ENCODE measurements at places on chromosomes 7 and 10.

DNA sequence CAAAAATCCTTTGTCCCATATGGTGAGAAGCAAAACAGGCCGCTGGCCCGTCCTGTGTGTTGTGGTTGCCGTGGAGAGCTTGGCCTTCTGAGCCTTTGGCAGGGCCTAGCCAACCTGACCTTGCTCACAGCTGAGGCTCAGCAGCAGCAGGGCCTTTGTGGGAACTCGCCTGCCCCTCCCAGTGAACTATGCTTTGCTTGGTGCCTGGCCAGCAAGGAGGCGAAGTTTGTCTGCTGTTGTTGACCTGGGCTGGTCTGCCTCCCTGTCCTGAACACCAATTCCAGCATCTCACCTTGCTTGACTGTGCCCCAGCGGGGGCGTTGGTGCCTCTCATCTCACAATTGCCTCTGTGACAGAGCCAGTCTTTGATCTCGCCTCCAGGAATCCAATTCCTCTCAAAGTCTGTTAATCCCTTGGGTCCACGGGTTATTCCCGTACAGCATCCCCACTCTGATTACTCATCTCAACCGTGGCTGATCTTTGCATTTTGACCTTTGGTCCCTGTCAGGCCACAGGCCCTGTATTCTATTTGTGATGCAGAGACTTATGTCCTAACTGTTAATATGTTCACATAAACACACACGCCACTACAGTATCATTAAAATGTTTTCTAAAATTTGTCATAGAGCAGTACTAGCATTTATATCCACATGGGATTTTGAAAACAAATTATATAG lies 22.6 kb downstream of the EPDR1 start:
- no peaks in the 10 kb centered on the region for H3K4me1 ChIP-seq
- H3K4me3 ChIP-seq, result no peak overlapping the region
- DNase-seq, result no peak
- H3K36me3 ChIP-seq, result no peaks in the 10 kb centered on the region
- no peak overlapping the region for H3K27ac ChIP-seq

DNA sequence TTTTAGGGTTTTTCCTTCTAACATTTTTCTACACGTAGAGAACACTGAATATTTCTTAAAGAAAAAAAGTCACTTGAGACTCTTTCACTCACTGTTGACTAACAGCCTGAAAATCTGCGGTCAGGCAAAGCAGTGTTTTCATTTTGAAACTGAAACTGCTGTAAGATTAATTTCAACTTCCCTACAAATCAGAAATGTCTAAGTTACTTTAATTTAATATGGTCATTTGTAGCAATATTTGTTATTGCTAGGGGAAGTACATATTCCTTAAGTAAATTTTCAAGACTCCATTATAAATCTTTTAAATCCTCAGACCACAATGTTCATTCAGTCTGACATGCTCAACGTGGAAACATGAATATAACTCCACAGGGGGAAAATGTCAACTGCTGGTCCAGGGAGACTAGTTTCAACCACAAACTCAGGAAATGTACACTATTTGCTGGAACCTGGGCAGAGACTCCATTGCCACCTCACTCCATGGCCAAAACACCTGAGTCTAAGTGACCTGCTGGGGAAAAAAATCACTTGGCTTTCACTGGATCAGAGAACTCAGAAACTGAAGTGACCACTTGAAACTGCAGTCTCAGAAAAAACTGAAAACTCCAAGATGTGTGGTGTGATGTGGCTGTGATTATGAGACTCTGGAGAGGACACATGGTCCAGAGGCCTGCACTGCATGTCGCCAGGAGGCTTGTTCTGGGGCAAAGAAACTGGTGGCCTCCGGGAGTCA lies 161.2 kb downstream of the TAX1BP1 start:
- H3K4me3 ChIP-seq, result peak overlapping the region; percentile 68
- peak overlapping the region; percentile 72 for H3K27ac ChIP-seq
- DNase-seq, result no peak
- no peaks in the 10 kb centered on the region for H3K27me3 ChIP-seq
- peaks cover 3% of the 10 kb centered on the region for H3K4me1 ChIP-seq
- H3K36me3 ChIP-seq, result no peaks in the 10 kb centered on the region

GRCh38 chr10:15789793-15790525 lies 70.2 kb upstream of the ITGA8 start:
- H3K4me1 ChIP-seq, result no peaks in the 10 kb centered on the region
- H3K4me3 ChIP-seq, result no peak overlapping the region
- no peaks in the 10 kb centered on the region for H3K27me3 ChIP-seq
- DNase-seq, result no peak

GRCh38 chr10:42476101-42476500 lies 162.3 kb downstream of the ZNF33B start:
- peaks cover 2% of the 10 kb centered on the region for H3K36me3 ChIP-seq
- H3K27me3 ChIP-seq, result peaks cover 76% of the 10 kb centered on the region
- no peak overlapping the region for H3K4me3 ChIP-seq

DNA sequence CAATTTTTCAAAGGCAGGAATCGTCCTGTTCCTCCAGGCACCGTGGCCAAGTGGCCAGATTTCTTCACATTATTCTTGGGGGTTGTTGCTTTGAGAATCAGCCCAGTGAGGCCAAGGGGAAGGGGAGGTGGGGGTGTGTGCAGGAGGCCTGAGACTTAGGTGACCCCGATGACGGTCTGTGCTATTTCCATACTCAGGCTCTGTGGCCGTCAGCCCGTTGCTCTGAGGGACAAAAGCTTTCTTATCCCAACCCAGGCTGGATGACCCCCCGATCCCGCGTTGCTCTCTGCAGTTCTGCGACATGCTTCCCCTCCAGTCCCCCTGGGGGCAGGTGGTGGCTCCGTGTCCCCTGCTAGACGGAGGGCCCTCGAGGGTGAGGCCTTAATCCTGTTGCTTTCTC lies 14.2 kb downstream of the DOCK1 start:
- no peak overlapping the region for H3K4me3 ChIP-seq
- H3K27ac ChIP-seq, result no peak overlapping the region
- H3K4me1 ChIP-seq, result no peaks in the 10 kb centered on the region

GRCh38 chr10:107653832-107654287 lies 489.4 kb upstream of the SORCS1 start:
- no peak for DNase-seq
- no peaks in the 10 kb centered on the region for H3K27me3 ChIP-seq
- no peak overlapping the region for H3K27ac ChIP-seq
- no peak overlapping the region for H3K4me3 ChIP-seq
- H3K36me3 ChIP-seq, result peaks cover 5% of the 10 kb centered on the region

- no peak overlapping the region for H3K27ac ChIP-seq
- H3K36me3 ChIP-seq, result no peaks in the 10 kb centered on the region
- H3K4me3 ChIP-seq, result no peak overlapping the region
- no peaks in the 10 kb centered on the region for H3K4me1 ChIP-seq
- H3K27me3 ChIP-seq, result no peaks in the 10 kb centered on the region
- no peak for DNase-seq
Measured at GRCh38 chr10:34237898-34238455, 577.1 kb downstream of the PARD3 start.

DNA sequence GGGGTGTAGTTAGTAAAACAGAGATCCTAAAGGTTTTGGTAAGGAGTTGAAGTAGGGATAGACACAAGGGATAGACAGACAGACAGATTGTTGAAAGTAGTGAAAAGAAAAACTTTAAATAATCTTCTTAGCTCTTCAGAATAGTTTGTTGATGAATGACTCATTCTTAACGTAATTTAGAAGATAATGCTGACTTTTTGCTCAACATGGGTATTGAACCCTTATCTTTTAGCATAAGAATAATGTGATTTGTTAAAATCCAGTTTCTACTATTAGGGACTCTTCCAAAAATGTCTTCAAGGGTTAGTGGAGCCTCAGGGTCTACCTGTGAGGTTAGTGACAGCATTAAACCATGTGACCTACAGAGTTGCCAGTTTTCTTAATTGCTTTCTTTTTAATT lies 411.2 kb downstream of the ETV1 start:
- no peaks in the 10 kb centered on the region for H3K4me1 ChIP-seq
- H3K36me3 ChIP-seq, result no peaks in the 10 kb centered on the region
- DNase-seq, result no peak
- H3K27me3 ChIP-seq, result no peaks in the 10 kb centered on the region
- H3K4me3 ChIP-seq, result no peak overlapping the region
- no peak overlapping the region for H3K27ac ChIP-seq

- DNase-seq, result no peak
- H3K27me3 ChIP-seq, result peaks cover 18% of the 10 kb centered on the region
- no peaks in the 10 kb centered on the region for H3K36me3 ChIP-seq
- no peak overlapping the region for H3K4me3 ChIP-seq
- peaks cover 15% of the 10 kb centered on the region for H3K4me1 ChIP-seq
Measured at GRCh38 chr10:30398788-30399187, 35.2 kb upstream of the MAP3K8 start.

- no peak overlapping the region for H3K27ac ChIP-seq
- DNase-seq, result no peak
- no peak overlapping the region for H3K4me3 ChIP-seq
Measured at GRCh38 chr10:100803908-100804307, 58.5 kb downstream of the PAX2 start.

GRCh38 chr10:64159910-64160872 lies 639.0 kb downstream of the REEP3 start:
- H3K4me3 ChIP-seq, result no peak overlapping the region
- no peaks in the 10 kb centered on the region for H3K36me3 ChIP-seq
- no peak overlapping the region for H3K27ac ChIP-seq

- no peak overlapping the region for H3K4me3 ChIP-seq
- no peak overlapping the region for H3K27ac ChIP-seq
- peaks cover 2% of the 10 kb centered on the region for H3K27me3 ChIP-seq
- DNase-seq, result no peak
- no peaks in the 10 kb centered on the region for H3K4me1 ChIP-seq
- H3K36me3 ChIP-seq, result no peaks in the 10 kb centered on the region
Measured at GRCh38 chr10:5165738-5166137, 19.2 kb downstream of the AKR1C8 start.

DNA sequence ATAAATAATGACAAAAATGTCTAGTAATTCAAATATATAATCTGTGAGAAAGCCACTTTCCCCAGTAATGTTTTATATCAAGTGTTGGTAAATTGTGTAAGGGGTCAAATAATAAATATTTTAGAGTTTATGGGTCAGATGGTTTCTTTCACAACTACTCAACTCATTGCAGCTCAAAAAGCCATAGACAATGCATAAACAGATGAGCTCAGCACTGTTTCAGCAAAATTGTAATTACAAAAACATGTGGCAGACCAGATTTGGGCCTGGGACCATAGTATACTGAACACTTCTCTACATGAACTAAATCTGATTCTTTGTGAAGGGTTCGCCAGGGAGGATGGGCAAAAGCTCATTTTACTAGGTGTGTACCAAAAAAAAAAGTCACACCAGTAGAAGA lies 460.8 kb downstream of the NRG3 start:
- H3K36me3 ChIP-seq, result no peaks in the 10 kb centered on the region
- H3K4me1 ChIP-seq, result no peaks in the 10 kb centered on the region
- H3K27ac ChIP-seq, result no peak overlapping the region
- no peaks in the 10 kb centered on the region for H3K27me3 ChIP-seq

- no peak overlapping the region for H3K4me3 ChIP-seq
- no peaks in the 10 kb centered on the region for H3K36me3 ChIP-seq
- H3K27ac ChIP-seq, result no peak overlapping the region
- no peaks in the 10 kb centered on the region for H3K4me1 ChIP-seq
Measured at GRCh38 chr10:76329891-76330575, 898.6 kb downstream of the LRMDA start.

DNA sequence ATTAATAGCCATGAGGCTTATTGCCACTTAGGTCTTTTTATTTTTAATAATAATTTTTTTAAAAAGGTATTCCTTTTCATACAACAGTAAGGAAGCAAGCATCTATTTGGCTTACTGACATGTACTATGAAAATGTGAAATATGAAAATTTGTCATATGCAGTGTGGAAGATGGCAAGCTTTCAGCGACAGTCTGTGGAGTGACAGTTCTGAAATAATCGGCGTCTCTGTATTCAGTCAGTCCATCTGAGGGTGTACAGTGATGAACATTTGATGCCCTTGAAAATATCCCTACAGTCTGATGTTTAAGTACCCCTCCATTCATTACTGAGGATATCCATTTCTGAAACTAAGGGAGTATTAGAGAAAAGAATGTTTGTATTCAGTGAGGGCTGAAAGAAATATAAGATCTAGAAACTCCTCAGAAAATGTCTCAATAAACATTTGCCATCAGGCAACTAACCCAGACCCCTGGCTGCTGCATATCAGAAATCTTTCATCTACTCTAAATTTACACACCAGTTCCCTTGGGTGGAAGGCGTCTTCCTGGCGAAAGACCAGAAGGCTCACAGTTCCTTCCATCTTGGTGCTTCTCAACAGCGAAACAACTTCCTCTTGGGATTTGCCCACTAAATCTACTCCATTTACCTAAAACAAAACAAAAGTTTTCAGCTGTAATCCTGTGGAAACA lies 440.6 kb downstream of the PARD3 start:
- H3K4me3 ChIP-seq, result no peak overlapping the region
- H3K27ac ChIP-seq, result no peak overlapping the region
- no peaks in the 10 kb centered on the region for H3K4me1 ChIP-seq

DNA sequence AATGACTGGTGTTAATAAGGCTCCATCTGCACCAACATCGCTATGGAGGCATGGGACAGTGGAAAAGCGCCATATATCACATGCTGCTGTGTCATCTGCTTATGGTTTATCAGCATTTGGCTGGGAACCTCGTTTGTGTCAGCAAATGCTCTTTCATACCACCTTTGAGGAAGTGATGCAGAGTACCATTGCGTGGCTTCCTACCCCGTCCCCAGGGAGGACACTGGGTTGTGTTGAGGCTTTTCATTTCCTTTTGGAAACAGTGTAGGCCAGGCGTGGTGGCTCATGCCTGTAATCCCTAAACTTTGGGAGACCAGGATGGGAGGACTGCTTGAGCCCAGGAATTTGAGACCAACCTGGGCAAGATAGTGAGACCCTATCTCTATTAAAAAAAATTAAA lies 6.8 kb downstream of the TACR2 start:
- DNase-seq, result no peak
- H3K27ac ChIP-seq, result no peak overlapping the region
- H3K4me1 ChIP-seq, result peaks cover 37% of the 10 kb centered on the region
- H3K36me3 ChIP-seq, result no peaks in the 10 kb centered on the region

GRCh38 chr7:12647364-12648219 lies 39.8 kb upstream of the ARL4A start:
- no peaks in the 10 kb centered on the region for H3K36me3 ChIP-seq
- no peaks in the 10 kb centered on the region for H3K4me1 ChIP-seq
- H3K4me3 ChIP-seq, result no peak overlapping the region

GRCh38 chr7:107446988-107447387 lies 22.9 kb upstream of the GPR22 start:
- H3K27me3 ChIP-seq, result no peaks in the 10 kb centered on the region
- H3K27ac ChIP-seq, result no peak overlapping the region
- H3K4me1 ChIP-seq, result peaks cover 13% of the 10 kb centered on the region

DNA sequence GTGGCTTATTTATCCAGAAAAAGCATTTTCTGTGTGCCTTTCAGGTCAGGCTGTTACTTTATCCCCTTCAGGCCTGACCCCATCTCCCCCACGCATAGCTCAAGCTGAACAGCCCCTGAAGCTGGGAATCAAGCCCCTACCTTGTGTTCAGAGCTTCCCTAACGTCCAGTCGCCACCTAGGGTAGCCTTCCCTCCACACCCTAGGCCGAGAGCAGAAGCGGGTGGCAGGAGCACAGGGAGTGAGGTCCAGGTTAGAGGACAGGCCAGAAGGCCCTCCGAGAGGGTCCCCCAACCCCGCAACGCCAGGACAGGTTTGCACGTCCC lies 479 bp upstream of the SEMA4G start:
- peaks cover 28% of the 10 kb centered on the region for H3K4me1 ChIP-seq
- no peaks in the 10 kb centered on the region for H3K27me3 ChIP-seq
- H3K27ac ChIP-seq, result no peak overlapping the region
- H3K36me3 ChIP-seq, result peaks cover 12% of the 10 kb centered on the region
- DNase-seq, result no peak
- peak overlapping the region; percentile 70 for H3K4me3 ChIP-seq

- H3K36me3 ChIP-seq, result no peaks in the 10 kb centered on the region
- H3K27ac ChIP-seq, result no peak overlapping the region
- DNase-seq, result no peak
- H3K4me1 ChIP-seq, result no peaks in the 10 kb centered on the region
- H3K4me3 ChIP-seq, result no peak overlapping the region
Measured at GRCh38 chr10:104804880-104805279, 163.8 kb downstream of the SORCS3 start.
